ENCODE measurements at places on chromosomes 16 and 17. TPM values are rescaled to one million over a fixed set of nuclear protein-coding genes. Genes with fewer than 3 reads are reported as not detected.

DNA sequence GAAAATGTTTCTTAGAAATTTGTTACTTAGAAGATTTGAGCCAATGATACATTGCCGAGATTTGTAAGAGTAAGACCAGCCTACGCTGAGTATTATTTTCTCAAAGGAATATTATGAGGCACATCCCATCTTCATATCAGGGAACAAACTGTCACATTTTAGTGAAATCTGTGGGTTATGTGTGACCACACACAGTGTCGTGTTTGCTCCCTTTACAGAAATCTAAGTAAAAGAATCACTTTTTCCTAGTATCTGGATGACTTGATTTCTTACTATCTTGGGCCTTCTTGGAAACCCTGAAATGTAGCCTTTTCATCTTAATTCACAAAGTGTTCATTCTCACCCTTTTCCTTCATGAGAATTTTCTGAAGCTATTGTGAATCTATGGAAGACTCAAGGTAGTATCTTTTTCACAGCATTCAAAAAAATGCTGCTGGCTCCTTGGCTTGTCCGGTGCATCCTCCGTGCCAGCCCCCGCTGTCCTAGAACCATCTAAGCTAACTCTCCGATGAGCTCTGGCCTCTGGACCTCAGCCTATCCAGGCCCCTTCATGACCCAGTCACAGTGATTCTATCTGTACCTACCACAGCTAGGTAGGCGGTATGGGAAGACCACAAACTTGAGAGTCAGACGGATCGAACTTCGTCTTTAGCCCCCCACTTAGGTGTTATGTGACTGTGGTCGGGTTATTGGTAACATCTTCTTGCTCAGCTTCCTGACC is 524.3 kb downstream of the MAF start:
- no peak for DNase-seq

DNA sequence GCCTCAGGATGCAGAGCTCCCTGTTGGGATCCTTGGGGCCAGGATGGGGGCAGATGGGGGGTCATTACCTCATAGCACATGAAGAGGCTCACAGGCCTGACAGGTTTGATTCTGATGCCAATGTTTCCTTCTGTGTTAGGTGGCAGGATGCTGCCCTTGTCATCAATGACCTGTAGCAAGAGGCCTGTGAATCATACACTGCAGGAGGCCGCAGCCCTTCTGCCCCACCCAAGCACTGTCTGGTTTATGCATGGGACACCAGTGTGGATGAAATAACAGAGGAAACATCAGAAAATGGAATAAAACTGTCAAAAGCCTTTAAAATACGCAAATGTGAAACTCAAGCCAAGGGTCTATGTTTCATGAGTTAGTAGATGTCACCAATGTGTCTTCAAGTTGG is 60.5 kb upstream of the ACSM2B start:
- no peak for DNase-seq

TCF25 gene
- total RNA-seq, result 78.3 TPM

DNA sequence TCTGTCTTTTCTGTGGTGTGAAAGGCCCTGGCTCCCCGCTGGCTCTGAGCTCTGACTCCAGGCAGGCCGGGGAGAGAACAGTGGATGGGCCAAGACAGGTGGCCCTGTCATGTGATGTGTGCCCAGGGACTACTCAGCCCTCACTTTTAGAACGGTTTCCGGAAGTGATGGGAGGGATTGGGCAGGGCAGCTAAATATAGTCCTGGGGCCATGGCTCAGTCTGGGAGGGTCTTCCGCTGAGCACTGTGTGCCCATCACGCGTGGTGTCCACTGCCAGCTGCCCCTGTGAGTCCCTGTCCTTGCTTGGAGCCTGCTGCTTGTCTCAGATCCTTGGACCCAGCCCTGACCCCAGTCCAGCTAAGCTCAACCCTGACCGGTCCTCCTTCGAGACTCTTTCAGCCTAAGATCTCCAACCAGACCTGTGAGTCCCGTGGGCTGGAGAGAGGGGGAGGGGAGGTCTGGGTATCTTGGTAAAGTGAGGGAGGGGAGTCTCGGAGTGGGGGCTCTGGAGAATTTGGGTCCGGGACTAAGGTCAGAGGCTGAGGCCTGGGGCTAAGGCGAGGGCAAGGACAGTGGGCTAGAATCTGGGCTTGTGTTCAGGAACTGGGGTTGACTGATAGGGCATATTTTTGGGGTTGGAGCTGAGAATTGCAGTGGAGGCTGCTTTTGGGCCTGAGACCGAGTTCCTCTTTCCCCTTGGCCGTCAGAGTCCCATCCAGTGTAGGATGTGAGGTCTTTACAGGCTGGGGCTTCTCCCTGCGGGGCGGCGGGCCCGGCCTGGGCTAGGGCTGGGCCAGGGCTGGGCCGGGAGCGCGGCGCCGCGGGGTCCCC is at the start of gene TRIM72:
TSS of gene TRIM72 (plus strand) at position 243 of the 831 bp plus-strand sequence. CDS start 620 bp downstream, outside the sequence.
- no peak for DNase-seq

DNA sequence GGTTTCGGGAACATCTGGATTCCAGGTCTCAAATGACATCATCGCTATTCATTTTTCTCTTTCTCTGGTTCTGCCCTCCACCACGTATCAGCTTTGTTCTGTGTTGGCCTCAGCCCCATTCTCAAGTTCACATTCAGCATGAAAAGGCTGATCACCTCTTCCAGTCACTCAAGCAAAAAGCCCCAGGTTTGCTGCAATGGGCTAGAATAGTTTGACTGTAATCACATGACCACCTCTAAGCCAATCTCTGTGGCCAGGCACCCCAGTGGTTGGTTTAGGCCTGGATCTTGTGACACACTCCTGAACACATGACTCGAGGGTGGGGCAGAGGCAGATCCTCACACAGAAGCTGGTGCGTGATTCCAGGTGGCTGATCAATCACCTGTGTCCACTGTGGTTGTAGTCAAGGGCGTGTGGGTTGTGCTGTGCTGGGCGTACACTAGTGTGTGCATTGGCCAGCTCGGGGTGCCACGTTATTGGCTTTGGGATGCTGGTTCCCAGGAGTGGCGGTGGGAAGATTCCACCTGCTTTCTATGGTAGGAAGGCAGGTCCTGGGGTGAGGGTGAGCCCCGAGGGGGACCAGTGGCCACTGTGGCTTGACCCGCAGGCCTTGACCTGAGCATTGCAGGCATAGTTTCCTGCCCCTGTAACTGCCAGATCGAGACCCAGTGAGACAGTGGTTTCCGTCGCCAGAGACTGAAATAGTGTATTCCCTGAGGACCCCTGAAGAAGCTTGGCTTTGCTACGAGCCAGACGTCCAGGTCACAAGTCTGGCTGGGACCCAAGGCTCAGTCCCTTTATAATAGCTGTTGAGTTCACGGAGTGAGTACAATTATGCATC is 12.0 kb downstream of the EEF2K start:
- DNase-seq, result peak; percentile 61

DNA sequence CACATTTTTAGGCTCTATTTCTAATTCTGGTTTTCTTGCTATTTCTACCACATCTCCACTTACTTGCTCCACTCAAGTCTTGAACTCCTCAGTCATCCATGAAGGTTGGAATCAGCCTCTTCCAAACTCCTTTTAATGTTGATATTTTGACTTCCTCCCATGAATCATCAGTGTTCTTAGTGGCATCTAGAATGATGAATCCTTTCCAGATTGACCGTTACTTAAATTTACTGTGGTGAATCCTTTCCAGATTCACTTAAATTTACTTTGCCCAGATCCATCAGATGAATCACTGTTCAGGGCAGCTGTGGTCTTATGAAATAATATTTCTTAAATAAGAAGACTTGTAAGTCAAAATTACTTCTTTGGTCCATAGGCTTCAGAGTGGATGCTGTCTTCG is 32.4 kb downstream of the CLTC start:
- DNase-seq, result no peak

- no peak for DNase-seq
Observed at GRCh38 chr17:57501016-57501415, 244.1 kb downstream of the CCDC182 start.

UNC13D gene
- 4.2 TPM for total RNA-seq

HSD17B1 gene
- total RNA-seq, result 0.84 TPM

GRCh38 chr16:31132303-31132979 is 3.1 kb downstream of the PRSS8 start:
- DNase-seq, result no peak

DNA sequence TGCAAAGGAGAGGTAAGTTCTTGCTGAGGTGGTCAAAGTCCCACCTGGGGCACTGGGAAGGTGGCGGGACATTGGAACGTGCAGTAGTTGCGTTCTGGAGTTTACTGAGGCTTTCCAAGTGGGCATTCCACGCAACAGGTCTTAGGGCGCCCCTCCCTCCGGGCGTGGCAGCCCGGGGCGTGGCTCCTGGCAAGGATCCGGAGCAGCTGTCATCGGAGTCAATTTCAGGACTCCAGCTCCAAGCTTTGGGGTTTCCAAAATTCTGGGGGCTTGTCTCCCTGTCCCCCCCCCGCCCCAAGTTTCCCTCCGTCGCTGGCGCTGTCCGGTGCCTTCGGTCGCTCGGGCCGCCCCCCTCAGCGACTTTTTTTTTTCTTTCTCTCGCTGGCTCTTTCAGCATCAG is 43.1 kb upstream of the AMZ2 start:
- peak; percentile 31 for DNase-seq

- DNase-seq, result no peak
Observed at GRCh38 chr16:49459953-49460735, 86.5 kb downstream of the C16orf78 start.

EFCAB5 gene
- not detected for total RNA-seq

CES5A gene
- 0.20 TPM for total RNA-seq

GRCh38 chr17:8649157-8650118 is 18.9 kb upstream of the MYH10 start:
- DNase-seq, result peak; percentile 62

GRCh38 chr17:70119983-70120382 is 45.0 kb downstream of the KCNJ16 start:
- no peak for DNase-seq

DNA sequence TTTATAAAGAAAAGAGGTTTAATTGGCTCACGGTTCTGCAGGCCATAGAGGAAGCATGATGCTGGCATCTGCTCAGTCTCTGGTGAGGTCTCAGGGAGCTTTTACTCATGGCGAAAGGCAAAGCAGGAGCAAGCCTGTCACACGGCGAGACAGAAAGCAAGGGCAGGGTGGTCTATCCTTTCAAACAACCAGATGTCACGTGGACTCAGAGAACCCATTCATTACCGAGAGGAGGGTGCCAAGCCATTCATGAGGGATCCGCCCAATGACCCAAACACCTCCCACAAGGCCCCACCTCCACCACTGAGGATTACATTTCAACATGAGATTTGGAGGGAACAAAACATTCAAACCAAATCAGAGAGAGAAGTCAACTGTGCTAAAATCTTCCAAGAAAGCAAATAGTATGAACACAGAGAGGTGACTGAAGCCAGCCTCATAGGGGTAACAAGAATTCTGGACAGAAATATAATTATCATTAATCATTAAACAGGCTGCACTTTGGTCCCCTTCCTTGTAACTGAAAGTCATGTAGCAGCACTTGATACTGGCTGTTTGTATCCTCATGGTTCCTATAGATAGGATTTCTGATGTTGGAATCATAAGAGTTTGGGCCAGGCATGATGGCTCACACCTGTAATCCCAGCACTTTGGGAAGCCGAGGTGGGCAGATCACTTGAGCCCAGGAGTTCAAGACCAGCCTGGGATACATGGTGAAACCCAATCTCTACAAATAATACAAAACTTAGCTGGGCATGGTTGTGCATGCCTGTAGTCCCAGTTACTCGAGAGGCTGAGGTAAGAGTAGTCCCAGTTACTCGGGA is 52.5 kb upstream of the B4GALNT2 start:
- DNase-seq, result no peak

DNA sequence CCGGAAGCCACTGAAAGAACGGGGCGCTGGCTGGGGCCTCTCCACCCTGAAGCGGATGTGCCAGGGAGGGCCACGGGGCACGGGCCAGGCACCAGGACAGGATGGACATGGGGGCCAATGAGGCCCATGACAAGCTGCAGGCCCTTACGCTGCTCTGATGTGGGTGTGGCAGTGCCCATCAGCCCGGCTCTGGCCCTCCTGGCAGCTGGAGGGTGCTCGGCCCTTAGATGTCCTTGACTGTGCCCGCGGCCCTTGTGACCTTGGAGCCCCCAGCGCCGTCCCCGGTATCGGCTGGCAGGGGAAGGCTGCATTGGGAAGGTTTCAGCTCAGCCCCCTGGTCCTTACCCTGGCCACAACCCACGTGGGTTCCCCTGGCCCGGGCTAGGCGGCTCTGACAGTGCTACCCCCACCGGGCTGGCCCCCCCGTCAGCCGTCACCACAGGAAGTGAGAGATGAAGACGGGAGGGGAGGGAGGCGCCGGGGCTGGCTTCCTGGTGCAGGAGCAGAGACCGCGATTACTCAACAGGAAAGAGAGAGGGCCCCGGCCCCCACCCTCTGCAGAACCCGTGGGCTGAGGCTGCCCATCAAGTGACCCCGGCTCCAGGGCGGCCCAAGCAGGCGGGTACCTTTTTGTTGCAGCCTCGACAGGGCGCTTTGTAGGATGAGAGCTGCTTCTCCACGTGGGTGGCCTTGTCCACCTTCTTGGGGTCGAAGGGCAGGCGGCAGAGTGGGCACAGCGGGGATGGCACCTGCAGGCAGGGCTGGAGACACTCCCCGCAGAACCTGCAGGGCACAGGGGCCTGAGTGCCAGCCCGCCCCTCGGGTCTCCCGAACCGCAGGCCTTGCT is 5.3 kb downstream of the RNF166 start:
- peak; percentile 94 for DNase-seq
